ENCODE measurements at places on chromosomes 1 and 21.
A peak's percentile ranks its signal among the peaks of the same experiment; 100 is the strongest.

GRCh38 chr1:57307392-57308170, 116.3 kb downstream of the DAB1 start:
- peak; percentile 4 for DNase-seq

DNA sequence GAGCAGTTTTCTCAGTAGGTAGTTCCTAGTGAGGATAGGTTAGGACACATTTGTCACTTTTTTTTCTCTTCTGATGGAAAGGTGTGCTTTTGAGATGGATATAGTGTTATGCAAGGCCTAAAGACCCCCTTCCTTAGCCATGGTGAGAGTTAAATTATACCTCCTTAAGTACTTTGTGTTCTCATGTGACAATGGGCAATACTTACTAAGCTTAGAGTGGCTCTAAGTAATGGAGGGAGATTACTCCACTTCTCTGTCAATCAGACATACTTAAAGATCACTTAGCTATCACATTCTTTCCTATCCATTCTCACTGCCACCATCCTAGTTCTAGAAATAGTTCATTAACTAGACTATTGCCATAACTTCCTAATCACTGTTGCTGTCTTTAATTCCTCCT, 265.6 kb downstream of the PBX1 start:
- DNase-seq, result no peak

- DNase-seq, result no peak
These were observed 64.4 kb downstream of the MACF1 start for GRCh38 chr1:39268906-39269305.

DNA sequence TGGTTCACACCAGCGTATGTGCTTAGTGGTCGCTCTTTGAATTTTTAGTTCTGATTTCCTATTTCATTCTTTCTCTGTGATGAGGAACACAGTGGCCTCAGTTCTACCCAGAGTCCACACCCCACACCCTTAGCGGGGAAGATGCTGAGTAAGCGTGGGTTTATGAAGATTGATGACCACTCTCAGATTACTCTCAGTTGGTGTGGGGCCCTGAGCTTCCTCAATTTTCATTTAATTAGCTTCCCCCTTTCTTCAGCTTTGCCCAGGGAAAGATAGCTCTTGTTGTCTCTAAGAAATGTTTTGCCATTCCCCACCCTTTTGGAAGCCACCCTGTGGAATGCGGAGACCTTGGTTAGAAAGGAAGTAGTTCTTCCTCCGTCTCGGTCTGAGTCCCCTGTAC, 299.9 kb upstream of the PROX1 start:
- no peak for DNase-seq

- no peak for DNase-seq
These were observed 140.9 kb downstream of the MIS18A start for GRCh38 chr21:32137931-32138330.

- DNase-seq, result peak; percentile 40
These were observed 28.6 kb upstream of the IFNGR2 start for GRCh38 chr21:33374450-33375096.

DNA sequence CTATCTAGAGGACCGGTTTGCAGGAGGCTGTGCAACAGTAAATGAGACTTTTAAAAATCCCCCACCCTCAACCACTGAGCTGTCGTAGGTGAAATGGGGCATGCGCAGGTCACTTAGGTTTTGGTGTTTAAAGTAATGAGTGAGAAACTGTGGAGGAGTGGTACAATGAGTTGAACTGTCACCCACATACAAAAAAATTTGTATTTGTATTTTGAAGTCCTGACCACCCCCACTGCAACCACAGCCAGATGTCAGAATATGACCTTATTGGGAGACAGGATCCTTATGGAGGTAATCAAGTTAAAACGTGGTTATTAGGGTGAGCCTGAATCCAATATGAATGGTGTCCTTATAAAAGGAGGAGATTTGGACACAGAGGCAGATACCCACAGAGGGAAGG, 1.6 kb upstream of the IRF6 start:
- DNase-seq, result no peak

DNA sequence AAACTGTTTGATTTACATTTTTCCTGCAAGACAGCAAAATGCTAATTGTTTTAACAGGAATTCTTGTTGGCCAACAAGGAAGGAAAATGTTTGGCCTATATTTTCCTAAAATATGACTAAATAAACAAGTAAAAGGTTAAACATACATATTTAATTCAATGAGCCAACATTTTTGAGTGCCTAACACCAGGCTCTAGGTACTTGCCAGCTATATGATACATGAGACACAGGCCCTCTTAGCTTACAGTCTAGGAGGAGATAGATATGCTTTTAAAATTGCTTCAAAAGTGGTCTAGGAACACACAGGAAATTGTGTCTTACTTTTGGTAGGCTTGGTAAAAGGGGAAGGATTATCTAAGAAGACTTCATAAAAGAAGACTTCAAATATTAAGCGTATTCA, 50.9 kb downstream of the PIGK start:
- no peak for DNase-seq

GRCh38 chr1:155833665-155834295, 23.2 kb downstream of the GON4L start:
- DNase-seq, result no peak

GRCh38 chr1:16139473-16139962, 16.4 kb downstream of the EPHA2 start:
- DNase-seq, result no peak

GRCh38 chr1:40575336-40575735, 43.9 kb downstream of the ZNF684 start:
- DNase-seq, result no peak

DNA sequence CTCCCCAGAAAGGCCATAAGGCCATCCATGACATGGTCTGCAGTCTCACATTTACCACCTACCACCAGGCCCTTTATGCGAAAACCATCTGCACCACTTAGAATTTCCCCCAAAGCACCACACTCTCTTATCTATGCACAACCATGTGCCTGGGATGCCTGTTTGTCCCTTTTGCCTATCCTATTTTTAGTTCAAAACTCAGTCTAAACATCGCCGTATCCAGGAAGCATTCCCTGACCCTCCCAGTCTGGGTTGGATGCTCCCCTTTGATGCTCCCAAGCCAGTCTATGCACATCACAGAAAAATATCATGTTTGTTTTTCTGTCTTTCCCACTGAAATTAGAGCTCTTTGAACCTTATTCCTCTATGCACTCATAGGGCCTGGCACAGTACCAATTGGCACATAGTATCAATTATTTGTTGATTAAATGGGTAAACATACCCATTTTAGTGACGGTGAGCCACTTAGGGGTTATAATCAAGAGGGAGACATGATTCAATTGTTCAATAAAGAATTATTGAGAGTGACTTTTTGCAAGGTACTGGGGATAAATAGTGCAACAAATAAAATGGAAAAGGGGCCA, 6.7 kb downstream of the MPL start:
- DNase-seq, result no peak

GRCh38 chr1:63743781-63744180, 30.0 kb upstream of the ROR1 start:
- no peak for DNase-seq

DNA sequence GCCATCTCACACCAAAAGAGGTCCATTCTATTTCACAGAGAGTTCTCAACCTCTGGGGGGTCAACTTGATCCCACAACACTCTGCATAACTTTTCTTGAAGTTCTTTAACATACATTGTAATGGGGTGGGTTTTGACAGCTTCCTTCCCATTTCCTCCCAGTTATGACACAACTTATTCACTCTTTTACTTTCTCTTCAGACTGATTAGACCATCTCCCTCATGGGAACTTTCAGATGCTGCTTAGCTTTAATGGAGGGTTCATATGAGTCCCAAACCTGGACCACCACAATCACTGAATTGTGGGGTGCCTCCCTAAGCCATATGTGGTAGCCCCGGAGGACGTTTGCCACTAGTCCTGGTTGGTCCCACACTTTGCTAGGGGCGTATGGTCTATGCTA, 28.3 kb upstream of the KCNJ15 start:
- DNase-seq, result no peak

GRCh38 chr21:37558676-37559211, 192.2 kb downstream of the DYRK1A start:
- no peak for DNase-seq

DNA sequence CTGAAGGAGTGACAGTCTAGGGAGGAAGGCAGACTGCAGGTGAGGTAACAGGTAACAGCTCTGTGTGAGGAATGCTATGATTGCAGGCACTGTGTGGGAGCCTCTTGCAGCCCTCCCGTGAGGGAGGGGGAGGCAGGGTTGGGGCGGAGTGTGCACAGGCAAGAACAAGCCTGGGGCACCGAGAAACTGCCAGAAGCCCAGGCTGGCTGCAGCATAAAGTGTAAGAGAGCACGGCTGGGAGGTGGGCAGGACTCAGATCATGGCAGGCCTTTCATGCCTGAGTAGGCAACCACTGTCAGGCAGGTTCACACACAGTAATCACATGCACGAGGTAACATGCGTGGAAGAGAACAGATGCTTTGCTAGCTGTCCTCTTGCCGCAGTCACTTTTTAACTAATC, 11.3 kb upstream of the RHEX start:
- DNase-seq, result no peak

- no peak for DNase-seq
These were observed 11.4 kb downstream of the EXOC8 start for GRCh38 chr1:231326248-231326647.

- no peak for DNase-seq
These were observed 315.9 kb downstream of the PRDM2 start for GRCh38 chr1:14015917-14016316.

- no peak for DNase-seq
These were observed 1.5 kb downstream of the KCNC4 start for GRCh38 chr1:110211496-110212168.

GRCh38 chr1:42815941-42816584, 859 bp upstream of the ERMAP start:
- no peak for DNase-seq

DNA sequence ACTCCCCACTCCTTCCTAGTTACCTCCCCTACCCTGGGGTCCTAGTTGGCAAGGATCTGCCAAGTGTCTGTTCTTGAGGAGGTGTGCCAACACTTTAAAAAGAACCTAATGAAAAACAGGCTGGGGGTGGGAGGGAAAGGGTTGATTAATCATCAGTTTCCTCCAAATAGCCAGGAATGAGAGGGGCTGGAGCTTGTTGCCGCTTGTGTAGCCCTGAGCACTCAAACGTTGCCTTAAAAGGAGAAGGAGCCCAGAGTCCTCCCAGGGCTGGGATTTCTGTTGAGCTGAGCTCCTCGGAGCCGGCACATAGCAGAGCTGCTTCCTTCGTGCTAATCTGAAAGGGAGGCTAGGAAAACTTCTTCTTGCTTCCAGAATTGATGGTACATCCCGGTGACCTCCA, 15.9 kb downstream of the SHISA4 start:
- no peak for DNase-seq

GRCh38 chr1:185091480-185091879, 46.1 kb downstream of the RNF2 start:
- no peak for DNase-seq

DNA sequence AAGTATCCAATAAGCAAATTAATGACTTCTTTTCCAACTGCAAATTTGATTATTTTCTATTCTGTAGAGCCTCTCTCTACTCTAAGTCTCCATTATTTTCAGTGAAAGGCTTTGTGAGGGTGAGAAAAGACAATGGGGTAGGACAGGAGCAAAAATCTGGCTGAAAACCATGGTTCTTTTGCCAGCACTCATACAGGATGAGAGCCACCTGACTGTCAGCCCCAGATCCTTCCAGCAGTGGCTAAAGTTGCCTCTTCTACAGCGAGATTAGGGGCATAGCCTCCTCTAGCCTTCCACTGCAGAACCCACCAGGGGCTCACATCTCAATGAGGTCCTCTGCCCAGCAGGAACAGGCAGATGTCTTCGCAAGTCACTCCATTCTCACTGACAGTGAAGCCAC, 23.7 kb downstream of the NMNAT2 start:
- DNase-seq, result no peak

- no peak for DNase-seq
These were observed 8.5 kb downstream of the IRF2BP2 start for GRCh38 chr1:234601301-234602017.

- DNase-seq, result no peak
These were observed 312.9 kb downstream of the RRAGC start for GRCh38 chr1:38546636-38547035.

GRCh38 chr1:59156526-59157199, 140.2 kb upstream of the FGGY start:
- no peak for DNase-seq

DNA sequence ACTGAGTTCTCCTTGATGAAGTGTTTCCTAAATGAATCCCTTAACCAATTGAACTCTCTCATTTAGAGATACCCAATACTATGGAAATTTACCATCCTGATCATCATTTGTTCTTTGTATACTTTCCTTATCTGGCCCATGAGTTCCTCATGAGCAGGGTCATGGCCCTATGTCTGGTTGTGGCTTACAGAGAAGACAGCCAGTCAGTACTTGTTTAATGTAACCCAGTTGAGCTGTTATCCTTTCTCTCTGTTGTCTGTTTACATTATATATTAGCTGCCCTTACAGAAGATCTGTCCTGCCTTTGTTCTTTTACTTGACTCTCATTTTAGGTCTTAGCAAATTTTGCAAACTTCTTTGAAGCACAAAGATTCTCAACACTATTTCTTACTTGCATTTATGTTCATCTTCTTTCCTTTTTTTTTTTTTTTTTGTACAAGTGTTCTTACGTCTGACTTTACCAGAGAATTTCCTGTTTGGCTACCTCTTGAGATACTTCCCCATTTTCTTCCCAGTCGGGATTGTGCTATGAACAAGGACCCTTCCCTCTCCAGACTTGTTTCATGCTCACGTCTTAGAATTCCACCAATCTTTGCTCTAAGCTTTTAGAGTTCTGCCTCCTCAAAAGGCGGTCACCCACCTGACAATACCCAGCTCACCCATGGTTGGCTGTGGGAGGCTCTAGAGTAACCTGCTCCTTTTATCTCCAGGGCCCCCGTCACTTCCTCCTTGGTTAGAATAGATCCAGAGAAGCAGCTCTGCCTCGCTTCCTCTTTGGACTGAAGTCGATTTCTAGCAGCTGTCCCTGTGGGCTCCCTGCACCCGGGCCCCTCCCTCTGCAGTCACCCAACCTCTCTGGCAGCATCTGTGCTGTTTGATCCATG, 53.6 kb upstream of the RUNX1 start:
- no peak for DNase-seq

DNA sequence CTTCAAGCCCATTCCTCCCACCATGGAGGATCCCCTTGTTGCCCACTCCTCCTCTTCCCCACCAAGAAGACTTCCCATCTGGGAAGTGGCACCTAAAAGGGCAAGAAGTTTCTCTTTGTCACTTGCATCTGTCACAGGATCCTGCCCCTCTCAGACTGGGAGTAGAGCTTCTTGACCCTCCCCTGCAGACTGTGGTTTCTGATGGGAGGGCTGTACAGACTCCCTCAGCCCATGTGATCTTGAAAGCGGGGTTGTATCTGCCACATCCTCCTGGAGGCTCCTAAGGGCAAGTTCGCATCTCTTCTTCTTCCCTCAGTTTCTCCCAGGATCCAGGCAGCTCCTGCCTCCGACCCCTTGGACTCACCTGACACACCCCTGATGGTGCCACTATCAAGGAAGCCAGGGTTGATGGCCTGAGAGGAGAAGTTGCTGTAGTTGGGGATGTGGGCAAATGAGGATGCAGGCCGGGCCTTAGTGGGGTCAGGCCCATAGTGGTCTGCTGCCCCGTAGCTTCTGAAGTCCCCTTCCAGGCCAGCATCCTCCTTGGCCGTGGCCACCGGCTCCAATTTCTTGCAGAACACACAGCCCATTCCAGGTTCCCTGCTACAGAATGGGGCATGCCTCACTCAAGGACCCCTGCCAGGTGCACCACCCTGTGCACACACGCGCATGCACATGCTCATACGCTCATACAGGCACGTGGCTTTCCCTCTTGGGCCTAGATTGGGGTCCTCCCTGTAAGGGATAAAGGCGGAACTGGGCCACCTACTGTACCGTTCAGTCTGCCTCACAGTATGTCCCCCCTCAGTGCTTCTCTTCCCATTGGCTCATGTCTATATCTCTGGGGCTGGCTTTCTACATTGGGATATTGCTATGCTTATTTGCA, 11.4 kb downstream of the FGR start:
- DNase-seq, result no peak
